ENCODE measurements at places on chromosomes 3 and 15.

- no peak for DNase-seq
These were observed 336.1 kb downstream of the GBE1 start for GRCh38 chr3:81425198-81425868.

DNA sequence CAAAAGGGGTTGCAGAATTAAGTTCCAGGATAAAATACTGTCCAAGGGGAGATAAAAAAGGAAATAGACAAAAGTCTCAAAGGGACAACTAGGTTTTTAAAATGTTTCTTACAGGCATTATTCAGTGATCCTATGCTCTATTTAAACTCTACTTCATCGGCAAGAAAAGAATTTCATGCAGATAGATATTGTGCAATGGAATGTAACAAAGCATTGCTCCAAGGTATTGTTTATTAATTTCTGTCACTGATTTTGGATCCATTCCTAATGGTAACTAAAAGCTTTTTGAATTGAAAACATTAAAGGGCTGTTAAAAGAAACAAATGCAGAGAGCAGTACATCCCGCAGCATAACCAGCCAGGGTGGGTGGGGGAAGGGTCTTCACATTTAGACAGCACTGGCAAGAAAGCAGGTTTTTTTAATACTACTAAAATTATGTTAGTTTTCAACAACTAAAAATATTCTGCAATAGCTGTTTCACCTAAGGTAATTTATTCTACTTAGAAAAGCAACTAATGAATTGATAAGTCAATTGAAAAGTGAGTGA, 82.9 kb downstream of the THBS1 start:
- no peak for DNase-seq

DNA sequence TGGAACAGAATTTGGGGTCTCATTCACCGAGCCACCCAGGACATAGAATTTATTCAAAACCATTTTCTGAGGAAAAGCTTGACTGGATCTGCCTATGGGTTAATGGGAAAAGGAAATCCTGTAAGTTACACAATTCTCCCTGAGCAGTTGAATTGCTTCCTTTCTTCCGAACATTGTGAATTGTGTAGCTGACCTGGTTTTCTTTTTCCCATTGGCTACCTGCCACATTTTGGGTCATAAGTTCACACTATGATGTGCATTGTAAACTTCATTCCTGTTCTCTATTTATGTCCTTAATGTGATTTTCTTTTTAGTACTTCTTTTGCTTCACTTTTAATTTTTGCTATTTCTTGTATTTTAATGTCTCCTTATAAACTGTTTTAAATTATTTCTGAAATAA, 386.0 kb upstream of the LRRC3B start:
- no peak for DNase-seq

DNA sequence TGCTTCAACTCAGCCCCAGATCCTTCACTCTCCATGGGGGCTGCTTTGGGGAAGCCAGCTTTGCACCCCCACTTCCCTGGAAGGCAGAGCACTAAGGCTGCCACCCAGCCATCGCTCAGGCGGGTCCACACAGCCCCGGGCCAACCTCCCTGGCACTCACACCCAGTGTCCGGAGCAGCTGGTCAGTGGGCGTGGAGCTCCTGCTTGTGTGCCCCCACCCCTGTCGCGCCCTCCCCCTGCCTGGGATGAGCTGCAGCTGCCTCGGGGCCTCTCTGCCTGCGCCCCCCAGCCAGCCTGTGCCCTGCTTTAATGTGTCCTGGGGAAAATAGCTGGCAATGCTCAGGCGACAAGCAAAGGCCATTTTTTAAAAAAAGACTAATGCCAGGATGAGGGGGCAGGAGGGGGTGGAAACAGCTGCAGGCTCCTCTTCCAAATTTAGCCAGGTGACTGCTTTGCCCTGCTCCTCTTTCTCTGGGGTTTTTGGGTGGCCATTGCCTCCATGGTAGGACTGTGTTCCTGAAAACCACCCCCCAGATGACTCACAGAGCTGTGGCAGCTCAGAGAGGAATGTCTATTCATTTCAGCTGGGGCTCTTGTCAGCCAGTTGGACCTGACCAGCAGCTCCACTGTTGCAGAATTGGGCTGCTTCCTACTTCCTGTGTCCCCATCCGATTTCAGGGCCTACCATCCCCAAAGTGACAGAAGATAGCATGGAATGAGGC, 65.0 kb downstream of the CEMIP start:
- no peak for DNase-seq

DNA sequence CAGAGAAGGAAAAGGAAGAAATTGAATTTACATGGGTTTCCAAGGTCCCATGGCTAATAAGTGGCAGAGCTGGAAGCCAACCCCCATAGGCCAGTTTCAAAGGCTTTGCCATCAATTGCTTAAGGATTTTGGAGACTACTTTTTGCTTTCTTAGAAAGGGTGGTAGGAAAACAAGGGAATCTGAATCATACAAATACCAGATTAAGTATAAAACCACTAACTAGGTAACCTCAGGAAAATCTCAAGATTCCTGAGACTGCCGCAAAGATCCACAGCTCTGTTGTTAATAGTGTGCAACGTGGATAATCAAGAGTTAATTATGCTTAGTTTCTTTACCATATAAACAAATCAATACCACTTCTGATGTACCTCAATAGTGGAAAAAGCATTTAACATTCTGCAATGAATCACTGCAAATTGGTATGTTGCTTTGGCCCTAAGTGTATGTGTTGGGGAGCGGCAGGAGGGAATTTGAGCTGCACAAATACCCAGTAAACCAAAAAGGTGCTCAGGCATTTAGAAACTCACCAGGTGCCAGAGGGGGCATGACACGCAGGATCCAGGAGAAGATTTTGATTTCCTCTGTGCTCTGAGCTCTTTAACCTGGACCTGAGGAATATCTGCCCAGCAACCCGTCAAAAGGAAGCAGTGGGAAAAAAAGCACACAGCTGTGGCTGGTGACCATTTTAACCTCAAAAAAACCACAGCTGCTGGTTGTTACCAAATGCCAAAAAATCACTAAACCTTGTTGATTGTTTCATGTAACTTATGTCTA, 22.0 kb downstream of the AADAC start:
- no peak for DNase-seq

DNA sequence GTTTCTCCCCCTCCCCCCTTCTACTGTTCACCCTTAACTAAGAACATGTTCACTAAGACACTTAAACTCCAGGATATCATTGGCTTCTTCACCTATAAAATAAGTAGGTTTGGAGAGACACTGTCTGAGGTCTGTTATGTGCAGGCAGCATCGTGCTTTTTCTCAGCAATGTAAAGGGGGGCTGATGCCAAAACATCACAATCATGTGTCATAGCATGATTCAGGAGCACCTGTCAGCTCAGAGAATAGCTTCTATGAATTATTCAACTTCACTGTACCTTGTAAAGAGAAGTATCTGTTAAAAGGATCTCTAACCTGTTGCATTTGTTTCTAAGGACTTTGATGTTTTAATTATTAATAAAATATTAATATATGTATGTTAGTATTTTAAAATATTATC, 211.4 kb upstream of the EPHA3 start:
- no peak for DNase-seq

DNA sequence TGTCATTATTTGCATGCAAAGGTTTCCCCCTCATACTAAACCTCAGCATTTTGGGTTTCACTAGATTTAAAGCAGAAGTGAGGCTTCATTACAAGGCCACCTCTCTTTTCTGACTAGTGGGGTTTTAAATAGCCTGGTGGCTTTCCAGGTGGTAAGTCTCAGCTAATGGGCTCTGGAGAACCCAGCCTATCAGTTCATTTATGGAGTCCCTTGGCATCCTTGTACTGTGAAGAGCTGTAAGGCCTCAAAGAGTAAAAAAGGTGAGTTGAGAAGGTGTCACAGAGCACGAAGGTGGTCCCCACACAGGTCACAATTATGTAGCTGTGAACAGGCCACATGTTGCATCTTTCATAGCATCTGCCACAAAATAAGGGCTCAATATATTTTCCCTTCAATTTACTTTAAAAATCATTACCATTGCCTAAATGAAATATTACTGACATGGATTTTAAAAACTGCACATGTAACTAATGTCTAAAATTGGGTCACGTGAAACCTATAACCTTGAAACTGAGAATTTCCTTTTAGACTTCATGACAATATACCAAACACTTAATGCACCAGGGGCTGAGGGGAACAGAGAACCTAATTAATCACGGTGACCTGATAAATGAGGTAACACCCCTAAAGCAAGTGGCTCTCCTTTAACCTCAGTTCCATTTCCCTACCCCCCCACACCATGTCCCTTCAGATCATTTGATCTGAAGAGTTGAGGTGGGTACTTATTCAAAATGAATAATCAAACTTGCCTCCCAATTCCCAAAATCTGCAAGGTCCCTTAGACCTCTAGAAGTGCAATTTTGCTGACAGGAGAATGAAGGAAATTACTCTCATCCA, 1.3 kb downstream of the NGLY1 start:
- no peak for DNase-seq

DNA sequence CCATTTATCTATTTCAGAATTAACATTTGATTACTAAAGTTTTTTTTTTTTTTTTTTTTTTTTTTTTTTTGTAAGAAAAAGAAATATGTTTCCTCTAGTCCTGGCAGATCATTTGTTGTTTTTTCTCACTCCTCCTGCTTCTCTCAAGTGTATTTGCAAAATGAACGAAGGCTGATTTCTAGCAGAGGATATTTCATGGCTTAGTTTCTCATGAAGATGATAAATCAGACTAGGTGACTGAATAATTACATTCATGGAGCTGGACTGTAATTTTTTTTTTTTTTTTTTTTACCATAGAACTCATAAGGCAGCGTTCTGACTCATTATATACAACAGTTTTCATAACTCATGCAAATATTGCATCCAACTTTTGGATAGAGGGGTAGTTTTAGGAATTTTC, 332.5 kb upstream of the SEMA6D start:
- no peak for DNase-seq

GRCh38 chr3:41148478-41148877, 50.8 kb upstream of the CTNNB1 start:
- DNase-seq, result no peak

GRCh38 chr3:156433138-156433537, 121.8 kb downstream of the SSR3 start:
- no peak for DNase-seq

- DNase-seq, result no peak
These were observed 80.2 kb downstream of the LRRK1 start for GRCh38 chr15:100999369-100999768.

DNA sequence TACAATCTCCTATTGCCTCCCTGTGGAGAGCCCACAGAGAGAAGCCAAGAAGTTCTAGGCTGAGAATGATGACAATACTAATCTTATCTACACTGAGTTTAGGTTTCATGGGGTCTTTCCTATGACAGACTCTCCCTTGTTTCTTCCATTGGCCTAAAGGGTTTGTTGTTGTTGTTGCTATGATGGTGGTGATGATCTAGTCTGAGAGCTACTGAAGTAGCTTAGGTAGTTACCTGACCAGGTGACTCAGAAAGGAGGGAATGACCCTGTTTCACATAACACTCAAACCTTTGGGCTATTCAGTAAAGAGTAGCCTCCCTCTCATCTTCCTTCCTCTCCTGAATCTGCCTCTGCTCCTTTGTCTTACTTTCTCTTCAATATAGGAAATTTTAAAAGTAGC, 170.2 kb downstream of the GMNC start:
- no peak for DNase-seq

DNA sequence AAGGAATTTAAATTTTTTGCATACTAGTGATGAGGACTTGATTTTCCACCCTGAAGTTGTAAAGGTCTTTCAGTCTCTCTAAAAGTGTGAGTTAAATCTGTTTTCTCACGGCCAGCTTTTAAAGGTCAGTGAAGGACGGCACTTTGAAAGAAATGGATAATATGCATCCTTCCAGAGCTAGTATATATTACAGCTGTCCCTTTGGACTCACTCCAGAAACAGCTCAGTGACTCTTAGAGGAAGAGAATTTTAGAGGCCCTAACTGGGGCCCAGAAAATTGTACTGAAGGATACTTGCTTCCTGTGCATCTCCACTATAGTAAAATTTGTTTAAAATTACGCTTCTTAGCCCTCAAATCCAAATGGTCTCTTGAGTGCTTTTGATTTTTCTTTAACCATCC, 41.6 kb downstream of the PIK3CA start:
- no peak for DNase-seq

- no peak for DNase-seq
These were observed 41.4 kb downstream of the C3orf85 start for GRCh38 chr3:109177908-109178307.

- DNase-seq, result no peak
These were observed 106.2 kb downstream of the XXYLT1 start for GRCh38 chr3:195164573-195165264.

DNA sequence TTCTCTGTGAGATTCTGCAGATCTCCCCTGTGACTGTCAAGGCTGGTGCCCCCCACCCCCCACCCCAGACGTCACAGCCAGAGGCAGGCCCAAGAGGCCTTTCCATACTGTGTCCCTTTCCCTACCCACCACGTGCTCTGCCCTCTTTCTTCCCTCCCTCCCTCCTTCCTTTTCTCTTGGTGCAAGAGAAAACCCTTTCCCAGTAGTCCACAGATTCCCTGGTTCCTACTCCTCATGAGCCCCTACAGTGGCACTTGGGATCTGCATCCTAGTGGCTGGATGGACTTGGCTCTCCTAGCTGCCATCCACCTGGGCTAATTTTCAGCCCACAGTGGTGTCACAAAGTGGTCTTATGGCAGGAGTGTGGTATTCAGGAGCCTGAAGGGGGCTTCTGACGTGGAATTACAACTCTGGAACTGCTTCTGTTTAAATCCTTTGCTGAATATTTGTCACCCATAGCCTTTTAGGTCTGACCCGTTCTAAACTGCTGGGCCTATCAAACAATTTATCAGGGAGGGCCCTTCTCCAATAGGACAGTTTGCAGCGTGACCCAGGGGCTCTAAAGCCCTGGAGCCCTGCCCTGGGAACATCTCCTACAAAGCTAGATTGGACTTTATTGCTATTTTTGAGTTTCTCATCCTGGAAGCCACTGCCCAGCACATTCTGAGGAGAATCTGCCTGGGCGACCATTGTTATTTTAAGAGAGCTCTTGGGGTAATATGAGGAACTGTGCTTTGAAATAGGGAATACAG, 35.3 kb downstream of the KLF13 start:
- DNase-seq, result no peak

GRCh38 chr3:116139641-116140040, 305.6 kb downstream of the LSAMP start:
- no peak for DNase-seq

DNA sequence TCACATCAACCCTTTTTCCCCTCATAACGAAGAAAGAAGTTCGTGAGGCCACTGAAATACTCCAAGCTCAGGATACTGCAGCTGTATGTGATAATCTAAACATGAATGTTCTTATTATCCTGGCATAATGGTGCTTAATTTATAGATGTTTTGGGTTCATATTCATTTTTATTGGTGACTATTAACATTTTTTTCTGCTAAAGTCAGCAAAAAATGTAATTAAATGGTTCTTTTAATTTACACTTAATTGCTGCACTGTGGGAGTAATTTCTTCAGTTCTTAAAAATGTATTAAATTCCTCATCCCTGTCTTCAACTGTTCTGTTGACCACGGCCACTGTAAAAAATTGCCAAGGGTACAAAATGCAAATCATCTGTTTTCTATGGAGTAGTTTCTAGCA, 95.6 kb downstream of the CDIN1 start:
- no peak for DNase-seq

Measured in ecto neural progenitor cell (in vitro differentiated cells).